ENCODE measurements at places on chromosomes 5 and 9.
A peak's percentile ranks its signal among the peaks of the same experiment; 100 is the strongest.

GRCh38 chr5:139847790-139848507, 52.3 kb downstream of the PSD2 start:
- DNase-seq = peak; percentile 78

GRCh38 chr9:32487981-32488380, 38.0 kb downstream of the RIGI start:
- DNase-seq = no peak

GRCh38 chr5:11400316-11400715, 503.9 kb downstream of the CTNND2 start:
- DNase-seq = no peak

DNA sequence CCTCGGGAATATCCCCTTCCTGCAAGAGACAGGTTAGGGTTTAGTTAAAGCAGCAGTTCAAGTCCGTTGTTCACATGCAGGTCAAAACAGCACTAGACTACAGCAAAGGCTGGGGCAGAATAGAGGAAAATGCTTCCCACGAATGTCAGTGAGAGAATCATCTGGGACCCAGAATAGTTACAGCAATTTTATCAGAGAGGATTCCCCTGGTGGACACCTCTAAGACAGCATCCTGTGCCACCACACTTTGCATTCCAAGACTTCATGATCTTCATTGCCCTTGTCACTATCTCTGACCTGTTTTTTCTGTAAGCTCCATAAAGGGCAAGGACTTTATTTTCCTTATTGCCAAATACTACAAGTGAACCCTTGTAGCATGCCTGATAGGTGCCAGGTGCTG, 12.9 kb downstream of the GRXCR2 start:
- no peak for DNase-seq

DNA sequence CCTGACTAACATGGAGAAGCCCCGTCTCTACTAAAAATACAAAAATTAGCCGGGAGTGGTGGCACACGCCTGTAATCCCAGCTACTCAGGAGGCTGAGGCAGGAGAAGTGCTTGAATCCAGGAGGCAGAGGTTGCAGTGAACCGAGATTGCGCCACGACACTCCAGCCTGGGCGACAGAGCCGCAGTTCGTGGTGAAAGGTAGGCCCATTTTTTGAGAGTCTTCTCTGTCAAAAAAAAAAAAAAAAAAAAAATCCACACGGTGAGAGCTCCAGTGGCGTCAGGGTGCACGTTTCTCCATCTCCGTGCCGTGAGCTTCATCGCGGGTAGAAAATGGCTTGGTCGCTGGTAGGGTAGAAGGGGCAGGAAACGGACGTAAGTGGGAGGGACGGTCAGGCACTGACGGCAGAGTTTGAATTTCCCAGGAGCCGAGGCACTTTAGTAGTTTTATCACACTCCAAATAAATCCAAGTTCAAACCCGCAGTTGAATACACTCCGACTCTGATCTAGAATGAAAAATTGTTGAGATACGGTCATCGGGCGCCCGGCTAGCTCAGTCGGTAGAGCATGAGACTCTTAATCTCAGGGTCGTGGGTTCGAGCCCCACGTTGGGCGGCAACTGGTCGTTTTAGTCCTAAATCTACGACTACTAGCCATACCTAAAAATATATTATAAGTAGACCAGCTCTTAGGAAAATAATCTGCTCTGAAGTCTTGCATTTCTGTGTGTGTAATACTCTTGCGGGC, 2.4 kb upstream of the TRIM7 start:
- peak; percentile 91 for DNase-seq

Data from activated naive CD8-positive, alpha-beta T cell treated with anti-CD3 and anti-CD28 coated beads, Interleukin-2, amount 50 U/mL, for 24 hours (primary cell).